ENCODE measurements at places on chromosomes 2 and 18.

GRCh38 chr18:75160364-75160763 is 48.6 kb downstream of the PTGR3 start:
- no peak for DNase-seq

- DNase-seq = peak; percentile 31
Measured at GRCh38 chr2:111634050-111634794, 249.8 kb downstream of the ANAPC1 start.

DNA sequence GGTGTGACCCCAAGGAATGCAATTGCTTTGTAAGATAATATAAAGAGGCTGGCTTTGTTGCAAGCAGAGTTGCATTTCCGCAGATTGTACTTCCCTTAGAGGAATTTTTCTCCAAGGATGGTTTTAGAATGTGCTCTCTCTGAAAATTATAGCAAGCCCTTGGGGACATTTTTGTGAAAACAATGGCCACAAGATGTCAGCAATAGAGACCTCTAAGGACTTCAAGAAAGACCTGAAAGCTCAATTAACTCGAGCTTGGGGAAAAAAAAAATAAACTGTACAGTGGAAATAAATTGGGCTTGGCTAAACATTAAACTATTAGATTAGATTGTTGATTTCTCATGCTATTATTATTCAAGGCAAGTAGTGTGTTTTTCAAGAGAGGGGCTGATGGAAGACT is 81.3 kb upstream of the KYNU start:
- no peak for DNase-seq

- no peak for DNase-seq
Measured at GRCh38 chr2:49291619-49292018, 137.3 kb upstream of the FSHR start.

DNA sequence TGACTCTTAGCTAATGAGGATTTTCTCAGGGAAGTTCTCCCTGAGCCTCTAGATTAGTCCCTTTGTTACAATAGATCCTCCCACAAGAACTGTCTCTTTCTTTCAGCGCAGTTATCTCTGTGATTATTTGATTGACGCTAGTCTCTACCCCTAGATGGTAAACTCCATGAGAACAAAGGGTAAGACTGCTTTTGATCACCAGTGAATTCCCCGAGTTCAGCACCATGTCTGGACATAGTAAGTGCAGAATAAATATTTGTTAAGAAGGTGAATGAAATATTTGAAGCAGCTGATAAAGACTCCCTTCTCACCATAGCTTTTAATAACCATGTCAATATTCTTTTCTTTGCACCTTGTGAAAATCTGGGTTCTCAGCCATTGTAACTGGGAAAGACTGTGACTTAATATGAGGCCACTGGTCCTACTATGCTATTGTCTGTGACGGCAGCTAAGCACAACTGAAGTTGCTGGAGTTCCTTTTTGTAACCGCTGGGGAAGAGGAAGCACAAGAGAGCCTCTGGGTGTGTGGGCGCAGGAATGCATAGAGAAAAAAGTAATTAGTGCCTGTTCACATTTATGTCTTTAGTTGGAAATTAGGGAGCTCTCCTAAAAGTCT is 214.7 kb downstream of the TGIF1 start:
- DNase-seq = peak; percentile 75

- DNase-seq = no peak
Measured at GRCh38 chr2:240207661-240208060, 67.2 kb upstream of the OTOS start.

- peak; percentile 87 for DNase-seq
Measured at GRCh38 chr18:21599585-21600525, 649 bp downstream of the ESCO1 start.

GRCh38 chr18:29028560-29028959 is 851.6 kb upstream of the CDH2 start:
- DNase-seq = no peak

DNA sequence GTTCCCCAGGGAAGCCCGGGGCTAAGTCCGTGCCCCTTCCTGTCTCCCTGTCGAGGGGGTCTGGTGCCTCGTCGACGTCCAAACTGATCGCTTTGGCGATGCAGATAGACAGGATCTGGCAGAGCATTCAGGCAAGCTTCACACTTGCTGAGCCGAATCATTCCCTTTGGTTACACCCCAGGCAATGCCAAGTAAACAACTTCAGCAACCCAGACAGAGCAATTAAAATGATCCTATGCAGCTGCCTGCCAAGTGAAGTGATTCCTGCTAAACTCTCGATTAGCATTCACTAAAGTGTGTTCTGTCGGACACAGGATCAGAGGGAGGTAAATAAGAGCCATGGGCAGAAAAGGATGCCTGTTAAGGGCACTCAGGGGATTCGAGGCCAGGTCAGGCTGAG is 108.2 kb upstream of the RAB12 start:
- DNase-seq = no peak

DNA sequence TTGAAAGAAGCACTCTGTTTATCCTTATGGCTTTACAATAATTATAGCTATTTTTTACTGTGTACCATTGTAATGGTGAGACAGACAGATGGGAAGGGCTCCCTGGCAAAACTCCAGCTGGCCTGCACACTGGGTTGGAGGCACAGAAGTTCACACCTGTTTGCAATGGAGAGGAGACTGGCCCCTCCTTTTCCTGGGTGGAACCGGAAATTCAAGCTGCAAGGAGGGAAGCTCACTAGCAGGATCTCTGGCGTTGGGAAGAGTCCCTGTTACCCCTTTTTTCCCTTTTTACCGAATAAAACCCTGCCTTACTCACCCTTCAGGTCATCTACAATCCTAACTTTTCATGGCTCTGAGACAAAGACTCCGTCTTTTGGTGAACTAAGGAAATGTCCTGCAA is 100.3 kb upstream of the TFPI start:
- no peak for DNase-seq

DNA sequence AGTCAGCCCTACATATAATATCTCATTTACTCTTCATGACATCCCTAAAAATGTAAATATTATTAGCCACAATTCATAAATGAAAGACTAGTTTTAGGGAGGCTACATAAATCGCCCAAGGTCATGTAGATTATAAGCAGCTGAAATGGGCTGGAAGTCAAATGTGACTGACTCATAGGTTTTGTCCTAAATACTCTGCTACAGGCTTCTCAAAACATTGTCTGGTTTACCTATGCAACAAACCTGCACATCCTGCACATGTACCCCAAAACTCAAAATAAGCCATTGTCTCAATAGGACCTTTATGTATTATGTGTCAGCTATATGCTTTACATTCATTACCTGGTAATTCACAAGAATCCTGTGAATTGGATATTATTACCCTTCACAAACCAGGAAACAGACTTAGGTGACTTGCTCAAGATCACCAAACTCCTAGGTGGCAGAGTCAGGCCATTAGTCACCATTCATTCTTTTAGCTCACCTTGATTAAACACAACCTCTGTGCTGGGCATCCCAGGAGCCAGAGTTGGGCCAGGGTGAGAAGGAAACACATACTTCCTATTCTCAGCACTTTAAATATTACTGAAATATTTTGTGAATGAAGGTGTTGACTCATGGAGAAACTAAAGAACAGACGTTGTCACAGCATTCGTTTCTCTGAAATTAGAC is 69.4 kb upstream of the CPO start:
- no peak for DNase-seq

DNA sequence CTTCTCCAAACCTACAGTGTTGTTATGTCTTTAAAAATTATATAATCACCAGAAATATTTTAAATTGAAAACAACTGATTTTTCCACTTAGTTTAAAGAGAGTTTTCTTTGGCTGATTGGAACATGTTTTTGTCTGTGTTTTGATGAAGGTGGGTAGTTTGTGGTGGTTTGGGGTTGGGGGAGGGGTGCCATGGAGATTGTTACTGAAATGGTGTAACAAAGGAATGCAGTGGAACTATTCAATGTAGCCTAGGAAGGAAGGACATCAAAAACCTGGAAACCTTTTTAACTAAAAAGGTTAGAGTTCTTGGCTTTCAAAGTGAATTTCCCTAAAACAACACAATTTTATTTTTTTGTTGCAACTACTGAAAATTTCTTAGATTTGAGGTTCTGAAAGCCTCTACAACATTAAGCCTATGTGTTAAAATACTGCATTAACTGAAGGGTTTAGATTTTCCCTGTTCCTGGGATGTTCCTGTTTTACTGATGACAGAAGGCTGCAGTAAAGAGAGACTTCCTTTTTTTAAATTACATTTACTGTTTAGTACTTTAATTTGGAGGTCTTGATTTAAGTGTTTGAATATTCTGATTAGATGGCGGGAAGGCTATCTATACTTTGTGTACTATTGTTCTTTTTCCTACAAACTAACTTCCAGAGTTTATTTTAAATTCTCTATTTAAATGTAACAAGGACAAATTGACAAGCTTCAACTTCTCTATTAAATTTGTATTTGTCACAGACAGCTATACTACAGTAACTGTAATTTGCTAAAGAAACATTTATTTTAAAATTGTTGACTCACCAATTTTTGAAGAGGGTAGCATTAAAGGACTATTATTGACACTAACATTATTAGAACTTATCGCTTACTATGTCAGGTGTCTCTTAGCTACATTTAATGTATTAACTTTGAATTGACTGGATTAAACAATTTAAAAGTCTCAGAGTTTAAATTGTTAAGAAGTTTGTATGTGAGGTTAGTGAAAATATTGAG is 87.7 kb downstream of the LIMS1 start:
- DNase-seq = no peak

DNA sequence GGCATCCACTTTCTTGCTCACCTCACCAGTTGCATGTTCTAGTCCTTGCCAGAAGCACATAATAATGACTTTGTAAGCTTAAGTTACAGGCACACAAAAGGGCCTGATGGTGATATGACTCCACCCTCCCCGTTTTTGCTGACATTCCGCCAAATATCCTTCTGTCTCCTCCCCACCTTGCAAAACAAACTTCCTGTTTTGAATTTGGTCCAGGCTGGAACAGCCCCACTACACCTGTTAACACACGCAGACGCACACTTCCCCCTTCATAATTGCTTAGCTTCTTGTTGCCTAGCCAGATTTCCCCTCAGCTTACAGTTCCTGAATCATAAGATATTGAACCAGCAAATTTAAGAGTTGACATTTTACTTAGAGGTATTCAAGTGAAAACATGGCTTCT is at the start of gene MGAT5:
Gene MGAT5, plus strand, starts transcription at position 269 of the 400 bp plus-strand sequence. CDS start 332 bp downstream, outside the sequence.
- no peak for DNase-seq

DNA sequence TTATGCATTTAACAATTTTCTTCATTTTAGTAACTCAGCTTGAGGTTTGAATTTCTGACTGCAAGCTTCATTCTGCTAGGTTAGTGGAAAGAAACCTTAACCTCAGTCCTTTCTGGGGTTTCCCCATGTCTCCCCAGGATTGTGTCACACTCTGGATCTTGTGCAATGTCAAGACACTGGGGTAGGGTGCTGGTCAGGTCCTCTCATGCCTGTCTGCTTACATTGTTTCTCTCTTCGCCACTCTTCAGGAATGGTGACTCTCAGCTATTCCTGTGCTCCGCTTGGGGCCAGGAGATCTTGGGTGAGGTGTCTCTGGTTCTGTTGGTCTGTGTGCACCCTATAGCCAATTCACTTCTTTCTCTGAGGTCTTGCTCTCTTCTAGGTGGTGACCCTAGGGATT is 23.9 kb downstream of the CTLA4 start:
- no peak for DNase-seq

DNA sequence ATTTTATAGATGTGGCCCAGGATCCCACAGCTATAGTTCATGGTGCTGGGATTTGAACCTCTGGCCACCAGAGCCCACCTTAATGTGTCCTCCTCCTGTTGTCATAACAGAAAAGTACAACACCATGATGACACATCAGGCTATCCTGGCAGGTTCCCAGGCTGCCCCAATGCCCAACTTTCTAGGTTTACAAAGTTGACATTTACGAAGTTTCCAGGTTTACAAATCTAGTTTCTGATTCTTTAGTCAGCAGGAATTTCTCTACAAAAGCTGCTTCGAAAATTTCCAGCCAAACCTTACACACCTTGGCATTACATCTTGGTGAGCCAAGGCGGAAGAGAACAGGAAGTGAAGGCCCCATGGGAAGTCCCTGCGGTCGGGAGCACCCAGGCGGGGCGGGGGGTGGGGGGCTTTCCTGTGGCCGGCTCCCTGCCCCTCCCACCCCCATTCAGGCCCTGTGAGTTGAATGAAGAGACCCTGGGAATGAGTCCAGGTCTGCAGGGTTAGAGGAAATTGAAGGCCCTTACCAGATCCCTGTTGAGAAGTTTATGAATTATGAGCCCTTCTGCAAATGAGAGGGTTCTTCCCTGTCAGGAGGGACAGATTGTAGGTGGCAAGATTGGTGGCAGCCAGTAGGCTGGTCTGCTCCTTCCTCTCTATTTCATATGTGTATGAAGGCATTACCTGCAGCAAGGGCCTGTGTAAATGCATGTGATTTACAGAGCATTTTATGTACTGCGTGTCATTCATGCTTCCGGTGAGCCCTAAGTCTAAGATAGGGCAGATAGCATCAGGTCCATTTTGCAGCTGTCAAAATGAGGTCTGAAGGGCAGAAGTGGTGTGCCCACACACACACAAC is 11.1 kb upstream of the IL1RN start:
- DNase-seq = peak; percentile 37

DNA sequence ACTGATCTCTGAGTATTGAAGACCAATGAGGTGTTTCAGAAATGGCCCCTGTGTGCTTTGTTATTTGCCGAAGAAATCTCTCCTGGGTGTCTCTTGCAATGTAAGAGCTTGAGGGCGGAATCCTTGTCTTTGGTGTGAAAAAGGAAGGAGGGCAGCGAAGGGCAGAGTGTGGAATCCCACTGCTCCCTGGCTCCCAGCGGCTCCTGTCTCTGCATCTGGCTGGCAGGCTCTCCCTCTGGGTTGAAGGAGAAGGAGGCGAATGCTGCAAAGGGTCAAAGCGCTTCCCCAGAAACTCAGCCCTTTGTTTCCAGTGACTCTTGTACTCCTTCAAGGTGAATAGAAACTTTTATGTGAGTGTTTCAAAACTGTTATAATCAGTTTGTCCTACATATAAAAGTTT is 457.5 kb downstream of the CNTNAP5 start:
- no peak for DNase-seq

- no peak for DNase-seq
Measured at GRCh38 chr2:218009765-218010139, 7.0 kb upstream of the TNS1 start.

DNA sequence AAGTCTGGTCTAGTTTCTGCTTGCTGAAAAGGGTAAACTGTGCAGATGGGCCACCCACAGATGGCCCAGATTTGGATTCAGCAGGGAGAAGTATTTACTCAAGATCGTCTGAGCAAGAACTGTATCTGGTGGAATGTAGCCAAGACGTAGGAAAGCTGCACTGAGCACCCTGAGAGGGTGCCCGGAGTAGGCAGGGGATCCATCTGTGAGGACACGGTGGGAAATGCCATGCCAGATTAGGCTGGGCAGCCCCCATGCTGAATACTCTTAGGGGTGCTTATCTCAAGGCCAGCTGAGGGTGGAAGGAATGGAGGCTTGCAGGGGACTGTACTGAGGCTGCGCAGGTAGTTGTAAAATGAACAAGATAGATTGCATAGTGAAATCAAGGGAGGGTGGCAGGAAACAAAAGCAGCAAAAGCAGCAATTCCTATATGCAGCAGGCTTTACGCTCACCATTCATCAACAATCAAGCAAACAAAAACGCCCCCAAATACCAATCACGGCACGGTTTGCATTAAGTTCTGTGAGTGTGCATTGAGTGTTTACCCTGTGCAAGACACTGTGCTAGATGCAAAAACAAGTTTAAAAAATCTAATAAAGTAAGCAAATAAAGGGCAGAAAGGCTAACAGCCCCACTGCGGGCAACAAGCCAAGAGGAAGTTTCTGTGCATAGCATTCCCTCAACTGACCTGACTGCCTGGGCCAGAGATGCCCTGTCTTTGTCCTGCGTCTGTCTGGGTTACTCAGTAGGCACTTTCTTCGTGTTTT is 32.2 kb upstream of the LPIN2 start:
- DNase-seq = no peak

Measured in erythroblast (primary cell).